ENCODE measurements at places on chromosomes 1 and 21.

DNA sequence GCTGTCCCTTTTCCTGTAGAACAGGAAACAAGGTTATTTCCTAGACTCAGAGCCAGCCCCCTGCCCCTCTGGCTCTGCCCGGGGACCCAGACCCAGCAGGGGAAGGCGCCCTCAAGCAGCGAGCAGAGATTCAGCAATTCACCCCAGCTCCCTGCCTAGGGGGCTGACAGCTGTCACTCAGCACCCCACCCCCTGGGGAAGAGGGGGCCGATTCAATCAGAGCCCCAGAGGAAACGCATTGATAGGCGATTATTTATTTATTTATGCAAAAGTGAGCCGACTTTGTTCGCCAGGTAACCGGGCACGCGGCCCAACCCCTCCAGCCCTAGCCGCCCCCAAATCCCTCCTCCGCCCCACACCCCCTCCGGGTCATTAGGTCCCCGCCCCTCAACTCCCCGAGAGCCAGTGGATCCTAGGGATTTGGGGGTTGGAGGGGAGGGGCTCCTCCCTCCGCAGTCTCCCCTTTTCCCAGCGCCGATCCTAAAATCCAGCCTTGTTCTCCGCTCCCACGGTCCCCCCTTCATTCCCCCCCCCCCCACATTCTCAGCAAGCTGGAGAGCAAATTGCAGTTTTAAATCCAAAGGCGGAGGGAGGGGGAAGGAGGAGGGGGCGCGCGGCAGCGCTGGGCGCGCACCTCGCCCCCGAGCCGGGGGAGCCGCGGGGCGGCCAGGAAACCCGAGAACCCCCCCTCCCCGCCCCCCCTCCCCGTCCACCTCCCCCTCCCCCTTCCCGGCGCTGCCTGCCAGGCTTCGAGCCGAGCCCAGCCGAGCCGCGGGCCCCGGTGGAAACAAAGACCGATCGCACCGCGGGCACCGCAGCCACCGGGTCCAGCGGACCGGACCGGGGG lies 1.3 kb downstream of the AHDC1 start:
- no peak for DNase-seq

- no peak for DNase-seq
Measured at GRCh38 chr1:108085628-108086027, 114.5 kb downstream of the SLC25A24 start.

DNA sequence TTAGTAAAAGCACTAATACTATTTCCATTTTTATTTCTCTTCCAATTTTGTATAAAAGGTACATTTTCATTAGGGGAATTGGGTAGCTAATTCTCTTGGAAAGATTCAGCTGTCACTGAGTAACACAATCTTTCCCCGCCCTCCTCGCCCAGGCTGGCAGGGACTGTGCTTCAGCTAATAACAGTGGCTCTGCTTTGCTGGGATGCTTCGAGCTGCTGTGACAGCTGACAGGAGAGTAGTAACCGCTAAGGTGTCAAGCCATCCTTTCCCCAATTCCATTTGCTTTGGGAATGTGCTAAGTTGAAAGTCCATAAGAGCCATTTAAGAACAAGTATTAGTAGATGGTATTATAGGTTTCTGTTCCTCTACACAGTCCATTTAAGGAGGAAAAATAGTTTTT lies 106.7 kb upstream of the NRIP1 start:
- DNase-seq, result no peak

- DNase-seq, result peak; percentile 20
Measured at GRCh38 chr1:224644553-224645154, 28.5 kb downstream of the CNIH3 start.

DNA sequence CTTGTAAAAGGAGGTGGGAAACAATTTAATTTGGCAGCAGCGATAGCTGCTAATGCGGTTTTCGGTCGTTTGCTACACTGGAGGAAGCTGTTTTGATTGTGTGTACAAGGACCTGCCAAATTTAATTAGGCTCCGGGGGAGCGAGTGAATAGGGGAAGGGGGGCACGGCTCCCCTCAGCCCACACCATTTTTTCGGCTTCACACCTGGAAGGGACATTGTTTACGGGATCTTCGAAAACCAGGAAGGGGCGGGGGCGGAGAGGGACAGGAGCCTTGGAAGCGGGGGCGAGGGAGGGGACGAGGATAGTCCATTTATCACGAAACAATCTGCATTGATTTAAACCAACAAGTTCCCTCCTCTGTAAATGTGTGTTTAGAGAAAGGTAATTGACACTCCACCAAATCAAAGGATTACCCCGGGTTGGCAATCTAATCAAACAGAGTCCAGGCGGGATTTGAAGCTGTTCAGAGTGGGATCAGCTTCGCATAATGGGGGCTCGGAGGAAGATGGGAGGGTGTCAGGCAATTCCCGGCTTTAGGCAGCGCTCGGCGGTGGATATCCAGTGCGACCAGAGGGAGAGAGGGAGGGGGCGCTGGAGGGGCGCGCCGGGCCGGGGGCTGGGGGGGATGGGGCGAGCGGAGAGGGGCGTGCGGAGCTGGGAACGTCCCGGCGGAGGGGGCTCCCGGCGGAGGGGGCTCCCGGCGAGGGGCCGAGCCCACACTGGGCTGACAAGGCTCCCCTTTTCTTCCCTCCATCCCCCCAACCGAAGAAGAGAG lies 9.8 kb downstream of the PAX7 start:
- no peak for DNase-seq

- DNase-seq, result no peak
Measured at GRCh38 chr1:2911421-2912178, 109.7 kb upstream of the ACTRT2 start.

DNA sequence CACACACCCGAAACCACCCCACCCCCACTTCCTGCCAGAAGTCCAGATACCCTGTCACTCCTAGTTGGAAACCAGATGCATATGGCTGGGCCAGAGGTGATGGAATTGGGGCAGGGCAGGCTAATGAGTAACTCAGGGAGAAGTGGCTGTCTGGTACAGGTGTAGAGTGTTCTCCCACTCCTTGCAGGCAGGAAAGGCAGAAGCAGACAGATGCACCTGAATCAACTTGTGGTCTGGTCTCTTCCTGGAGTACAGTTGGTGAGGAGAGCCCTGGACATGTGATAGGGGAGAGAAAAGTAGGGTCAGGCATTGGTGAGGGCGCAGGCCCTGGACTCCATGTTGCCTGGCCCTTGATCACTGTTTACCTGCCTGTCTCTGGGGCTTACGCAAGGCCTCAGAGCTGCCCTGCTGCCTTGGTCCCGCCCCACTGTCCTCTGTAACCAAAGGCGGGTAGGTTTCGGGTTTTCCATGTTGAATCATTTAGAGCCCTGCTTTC lies 2.5 kb downstream of the CGN start:
- DNase-seq, result no peak

DNA sequence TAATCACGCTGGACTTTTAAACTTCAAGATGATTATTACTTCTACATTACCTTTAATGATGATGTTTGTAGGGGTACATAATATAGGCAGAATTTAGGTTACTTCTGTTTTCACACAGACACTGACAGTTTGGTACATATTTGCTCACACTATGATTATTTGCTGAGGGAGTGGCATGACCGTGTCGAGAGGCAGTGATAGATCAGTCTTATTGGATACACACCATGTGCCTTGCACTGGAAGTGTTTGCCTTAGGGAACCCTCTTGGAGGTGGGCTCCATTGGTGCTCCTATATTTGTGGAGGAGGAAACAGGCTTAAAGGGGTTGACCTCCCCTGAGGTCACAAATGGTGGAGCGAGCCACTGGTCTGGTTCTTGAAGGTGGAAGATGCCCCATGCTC lies 132.1 kb downstream of the PRDM2 start:
- DNase-seq, result no peak

DNA sequence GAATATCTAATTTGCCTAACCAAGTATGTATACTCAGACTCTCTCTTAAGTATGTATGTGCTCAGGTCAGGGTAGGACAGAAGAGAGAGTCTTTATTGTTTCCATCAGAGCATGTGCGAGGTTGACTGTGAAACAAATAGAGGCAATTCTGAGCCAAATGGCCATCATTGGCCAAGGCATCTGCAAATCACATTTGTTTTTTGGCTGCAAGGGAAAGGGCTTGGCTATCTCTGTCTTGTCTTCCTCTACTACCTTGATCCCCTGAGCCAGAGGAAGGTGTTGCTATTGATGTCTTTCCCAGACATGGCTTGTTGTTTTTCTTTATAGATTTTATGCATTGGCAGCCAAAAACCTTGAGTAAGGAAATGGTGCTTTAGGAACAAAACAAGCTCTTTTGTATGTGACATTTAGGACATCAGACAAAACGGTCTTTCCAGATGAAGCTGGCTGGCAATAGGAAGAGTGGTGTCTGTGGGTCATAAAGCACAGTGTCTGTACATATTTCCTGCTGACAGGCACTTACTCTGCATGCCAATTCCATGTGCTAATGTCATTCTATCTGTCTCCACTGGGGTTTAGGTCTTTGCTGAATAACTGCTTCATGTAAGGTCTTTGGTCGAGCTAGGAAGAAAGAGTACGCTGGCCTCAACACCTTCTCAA lies 163.3 kb downstream of the BRINP2 start:
- DNase-seq, result no peak

DNA sequence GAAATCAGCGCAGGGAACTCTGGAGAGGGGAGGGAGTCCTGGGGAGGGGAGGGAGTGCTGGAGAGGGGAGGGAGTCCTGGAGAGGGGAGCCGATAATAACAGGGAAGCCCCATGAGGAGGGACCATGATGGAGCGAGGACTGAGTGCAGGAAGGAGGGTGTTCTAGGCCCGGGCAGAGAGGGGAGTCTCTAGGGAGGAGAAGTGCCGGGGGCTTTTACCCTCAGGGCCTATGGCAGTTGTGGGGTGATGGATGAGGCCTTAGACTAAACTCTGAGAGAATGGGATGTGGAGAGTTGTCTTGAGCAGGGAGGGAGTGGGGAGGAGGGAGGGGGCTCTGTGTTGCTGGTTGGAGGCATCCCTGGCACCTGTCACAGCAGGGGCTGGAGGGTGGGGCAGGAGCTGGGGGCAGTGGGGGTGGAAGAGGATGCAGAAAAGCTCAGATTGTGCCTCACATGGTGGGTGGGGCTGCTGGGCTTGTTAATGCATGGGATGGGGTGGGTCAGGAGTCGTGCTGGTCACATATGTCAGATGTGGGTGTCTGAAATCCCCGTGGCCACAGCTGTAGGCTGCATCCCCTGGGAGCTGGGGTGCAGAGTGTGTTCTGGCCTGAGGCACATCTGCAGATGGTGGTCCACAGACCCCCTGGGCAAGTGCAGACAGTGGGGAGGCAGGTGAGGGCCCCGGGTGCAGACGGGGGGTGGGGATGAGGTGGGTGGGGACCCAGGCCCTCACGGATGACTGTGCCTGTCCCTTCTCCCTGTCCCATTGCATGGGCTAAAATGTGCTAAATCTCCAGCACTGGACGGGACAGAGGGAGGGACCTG lies 88.4 kb upstream of the COL6A1 start:
- no peak for DNase-seq

DNA sequence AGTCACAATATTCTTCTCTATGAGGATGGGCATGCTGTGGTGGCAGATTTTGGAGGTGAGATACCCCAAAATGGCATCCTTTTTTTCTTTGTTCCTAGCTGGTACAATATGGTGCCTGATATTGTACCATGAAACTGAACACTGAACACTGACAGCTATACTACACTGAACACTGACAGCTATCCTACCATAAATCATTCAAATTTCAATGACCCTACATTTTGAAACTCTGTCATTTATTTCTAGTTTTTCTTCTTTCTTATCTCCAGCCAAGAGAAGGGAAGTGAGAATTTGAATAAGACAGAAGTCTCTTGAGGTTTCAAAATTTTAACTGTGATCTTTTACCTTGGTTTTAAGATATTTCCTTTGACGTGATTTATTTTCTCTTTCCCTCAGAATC lies 76.3 kb downstream of the LRRC53 start:
- no peak for DNase-seq

DNA sequence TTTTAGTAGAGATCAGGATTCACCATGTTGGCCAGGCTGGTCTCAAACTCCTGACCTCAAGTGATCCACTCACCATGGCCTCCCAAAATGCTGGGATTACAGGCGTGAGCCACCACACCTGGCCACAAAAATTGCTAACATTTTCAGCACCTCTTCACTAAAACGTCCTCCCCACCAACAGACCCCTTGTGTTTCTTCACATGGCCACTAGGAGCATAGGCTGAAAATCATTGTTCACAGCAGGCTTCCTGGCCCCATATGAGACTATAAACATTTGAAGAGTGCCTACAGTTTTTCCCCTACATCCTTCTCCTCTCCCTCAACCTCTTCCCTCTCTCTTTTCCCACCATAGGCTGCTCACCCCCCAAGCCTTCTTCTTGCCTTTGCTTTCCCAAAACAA lies 28.0 kb upstream of the SFPQ start:
- DNase-seq, result no peak

DNA sequence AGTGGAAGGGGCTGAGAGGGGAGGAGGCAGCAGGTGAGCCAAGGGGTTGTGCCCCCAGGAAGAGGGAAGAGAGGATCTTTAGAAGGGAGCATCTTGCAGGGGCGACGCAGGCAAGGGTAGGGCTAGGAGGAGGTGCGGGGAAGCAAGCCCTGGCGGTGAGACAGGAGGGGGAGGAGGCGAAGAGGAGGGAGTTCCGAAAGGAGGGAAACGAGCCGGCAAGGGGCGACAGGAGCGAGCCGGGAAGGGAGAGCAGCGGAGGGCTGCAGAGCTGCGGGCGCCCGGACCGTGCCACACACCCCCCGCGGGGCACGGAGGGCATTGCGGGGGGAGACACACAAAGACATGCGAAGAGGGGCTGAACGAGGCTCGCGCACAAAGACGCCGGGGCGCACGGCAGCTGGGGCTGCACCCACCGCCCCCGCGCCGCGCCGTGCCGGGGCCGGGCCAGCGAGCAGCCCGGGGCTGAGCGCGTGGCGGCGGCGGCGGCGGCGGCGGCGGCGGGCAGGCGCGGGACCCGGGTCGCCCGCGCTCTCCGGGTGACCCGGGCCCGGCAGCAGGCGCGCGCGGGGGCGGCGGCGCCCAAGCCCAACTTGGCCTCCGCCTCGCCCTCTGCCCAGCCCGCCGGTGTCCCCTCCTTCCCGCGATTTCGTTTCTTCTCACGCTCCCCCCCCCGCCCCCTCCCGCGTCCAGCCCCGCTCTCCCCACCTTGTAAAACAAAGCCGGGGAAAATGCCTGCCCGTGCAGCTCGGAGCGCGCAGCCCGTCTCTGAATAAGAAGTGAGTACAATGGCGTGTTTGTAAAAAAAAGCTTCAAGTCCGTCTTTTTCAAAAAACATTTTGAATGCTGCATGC lies at the start of gene KCNK2:
Gene KCNK2 (plus strand): TSS at position 206 of the 851 bp plus-strand sequence. CDS start 649 bp downstream, outside the sequence.
- DNase-seq, result no peak

DNA sequence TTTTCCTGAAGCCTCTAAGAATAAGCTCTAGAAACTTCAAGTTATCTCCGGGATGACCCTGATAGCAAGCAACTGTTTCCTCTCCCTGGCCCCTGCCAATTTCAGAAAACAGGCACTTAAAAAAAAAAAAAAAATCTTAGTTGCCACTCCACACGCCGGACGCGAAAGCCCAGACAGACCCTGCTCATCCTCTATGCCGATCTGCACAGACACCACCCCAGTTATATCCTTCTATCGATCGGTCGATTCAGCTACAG lies 1.7 kb downstream of the ANP32E start:
- no peak for DNase-seq

- no peak for DNase-seq
Measured at GRCh38 chr1:201461645-201462441, 7.1 kb downstream of the PHLDA3 start.

GRCh38 chr21:34020005-34020847 lies 53.2 kb upstream of the MRPS6 start:
- DNase-seq, result no peak

GRCh38 chr1:1058921-1059493 lies 15.1 kb downstream of the RNF223 start:
- no peak for DNase-seq
